Activated gamma-delta T cell (primary cell): ENCODE measurements at places on chromosomes 11 and 22.

- DNase-seq: no peak
These were observed 14.7 kb upstream of the CHRNA10 start for GRCh38 chr11:3685923-3686322.

DNA sequence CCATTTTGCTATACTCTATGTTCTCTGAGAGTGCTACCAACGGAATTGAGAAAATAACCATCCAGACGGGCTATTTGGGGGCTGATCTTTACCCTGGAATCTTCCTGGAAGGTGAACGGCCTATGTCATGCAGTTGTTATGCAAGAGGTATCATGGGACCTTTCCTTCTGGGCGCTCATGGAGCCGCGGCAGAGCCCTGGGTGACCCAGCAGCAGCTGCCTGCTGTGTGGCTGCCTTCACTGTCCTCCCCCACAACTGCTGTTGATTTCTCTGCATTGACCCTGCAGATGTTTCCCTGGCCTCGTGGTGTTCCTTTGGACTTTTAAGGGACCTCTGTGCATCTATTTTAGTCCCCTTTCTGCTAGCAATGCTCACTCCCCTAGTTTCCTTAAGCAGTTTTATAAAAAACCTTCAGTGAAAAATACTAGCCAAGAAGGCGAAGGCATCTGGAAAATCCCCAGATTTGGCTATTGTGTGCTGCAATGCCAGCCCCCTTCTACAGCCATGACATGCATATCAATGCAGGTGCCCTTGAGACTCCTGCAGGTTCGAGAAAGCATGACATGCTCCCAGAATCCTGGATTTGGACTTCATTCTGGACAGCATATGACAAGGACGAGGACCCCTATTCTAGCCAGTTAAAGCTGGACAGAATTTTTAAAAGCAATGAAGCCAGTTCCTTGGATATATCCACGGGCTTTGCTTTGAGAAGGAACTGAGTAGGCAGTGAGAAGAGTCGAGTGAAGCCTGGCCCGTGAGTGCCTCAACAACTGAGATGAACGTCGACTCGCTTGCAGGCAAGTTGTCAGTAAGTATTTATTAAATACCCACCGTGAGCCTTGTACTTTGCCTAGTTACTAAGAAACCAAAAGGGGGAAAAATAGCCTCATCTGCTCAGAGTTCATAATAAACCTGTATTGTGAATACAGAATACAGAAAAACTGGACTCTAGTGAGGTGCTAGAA, at the start of gene SLC25A18:
Gene SLC25A18 (plus strand): TSS at position 593 of the 965 bp plus-strand sequence. CDS start 16,447 bp downstream, outside the sequence.
- DNase-seq: no peak

DNA sequence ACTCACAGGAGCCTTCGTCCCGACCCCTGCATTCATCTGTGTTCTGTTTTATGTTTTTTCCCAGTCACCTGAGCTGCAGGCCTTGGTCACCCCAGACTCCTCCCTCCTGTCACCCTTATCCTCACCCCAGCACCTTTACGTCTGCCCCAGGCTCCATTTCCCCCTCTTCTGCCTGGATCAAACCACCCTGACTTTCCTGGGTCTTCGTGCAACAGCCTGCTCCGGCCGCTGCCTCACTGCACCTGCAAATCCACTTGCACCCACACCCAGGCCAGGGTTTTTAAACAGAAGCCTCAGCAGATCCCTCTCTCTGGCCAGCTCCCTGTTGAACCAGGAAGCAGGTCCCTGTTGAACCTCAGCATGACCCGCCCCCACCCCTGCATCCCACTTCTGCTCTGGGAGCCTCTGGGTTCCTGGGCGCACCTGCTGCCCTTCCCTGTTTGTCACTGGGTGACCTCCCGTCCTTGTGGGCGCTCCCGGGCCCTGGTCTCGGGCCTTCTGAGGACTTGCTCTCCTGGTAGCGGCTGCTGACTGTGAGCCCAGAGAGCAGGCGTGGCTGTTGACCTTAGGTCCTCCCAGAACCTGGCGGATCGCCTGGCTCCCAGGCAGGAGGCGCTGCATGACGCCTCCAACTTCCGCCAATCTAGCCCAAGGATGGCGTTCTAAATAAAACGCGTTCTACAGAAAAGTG, 12.8 kb downstream of the MAPK8IP2 start:
- no peak for DNase-seq

- DNase-seq: no peak
These were observed 51.9 kb downstream of the LDLRAD3 start for GRCh38 chr11:35995681-35996271.

- no peak for DNase-seq
These were observed 195 bp upstream of the CREB3L1 start for GRCh38 chr11:46277313-46277621.

DNA sequence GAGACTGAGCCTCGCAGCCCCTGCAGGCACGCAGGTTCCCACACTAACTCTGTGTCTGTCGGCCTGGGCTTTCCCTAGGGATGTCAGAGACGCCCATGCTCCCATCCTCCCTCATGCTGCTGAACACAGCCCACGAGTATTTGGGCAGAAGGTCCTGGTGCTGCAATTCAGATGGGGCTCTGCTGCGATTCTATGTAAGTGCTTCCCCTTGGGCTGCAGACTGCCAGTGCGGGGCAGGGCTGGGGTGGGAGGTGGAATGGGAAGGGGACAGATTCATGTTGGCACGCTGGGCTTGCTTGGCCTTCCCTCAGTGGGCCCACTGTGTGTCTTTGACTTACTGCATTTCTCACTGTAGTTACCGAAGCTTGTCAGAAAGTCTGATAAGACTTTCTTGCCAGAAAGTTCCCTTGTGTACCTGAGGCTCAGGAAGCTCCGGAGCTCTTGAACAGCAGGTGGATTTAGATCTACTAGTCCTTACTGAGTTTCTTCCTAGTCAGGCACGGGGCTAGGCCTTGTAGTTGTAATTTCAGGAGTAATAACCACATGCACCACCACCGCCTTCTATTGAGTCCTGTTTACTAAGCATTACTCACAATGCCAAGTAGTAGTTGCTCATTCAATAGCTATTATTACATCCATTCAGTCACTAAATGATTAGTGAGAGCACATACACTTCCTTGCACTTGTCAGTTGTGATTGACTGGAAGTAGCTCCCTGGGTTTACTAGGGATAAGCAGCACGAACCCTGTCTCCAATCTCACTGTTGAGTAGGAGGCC, 65.2 kb downstream of the CABIN1 start:
- DNase-seq: no peak

DNA sequence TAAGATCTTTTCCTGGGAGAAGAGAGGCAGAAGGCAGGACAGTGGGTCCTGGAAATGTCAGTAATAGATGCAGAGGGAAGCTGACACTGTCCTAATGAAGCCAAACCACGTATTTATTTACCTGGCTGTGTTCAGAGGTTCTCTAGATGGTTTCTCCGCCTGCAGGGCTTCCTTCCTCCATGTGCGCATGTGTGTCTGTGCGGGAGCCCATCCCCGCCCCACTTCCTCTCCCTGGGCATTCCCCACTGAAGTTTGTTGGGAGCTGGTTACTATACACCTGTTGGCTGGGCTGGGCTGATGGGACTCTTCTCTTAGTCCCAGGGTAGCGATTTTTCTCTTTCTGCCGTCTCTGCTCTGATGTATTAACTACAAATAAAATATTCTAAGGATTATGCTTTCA, 204.9 kb upstream of the TBCEL start:
- DNase-seq: no peak

DNA sequence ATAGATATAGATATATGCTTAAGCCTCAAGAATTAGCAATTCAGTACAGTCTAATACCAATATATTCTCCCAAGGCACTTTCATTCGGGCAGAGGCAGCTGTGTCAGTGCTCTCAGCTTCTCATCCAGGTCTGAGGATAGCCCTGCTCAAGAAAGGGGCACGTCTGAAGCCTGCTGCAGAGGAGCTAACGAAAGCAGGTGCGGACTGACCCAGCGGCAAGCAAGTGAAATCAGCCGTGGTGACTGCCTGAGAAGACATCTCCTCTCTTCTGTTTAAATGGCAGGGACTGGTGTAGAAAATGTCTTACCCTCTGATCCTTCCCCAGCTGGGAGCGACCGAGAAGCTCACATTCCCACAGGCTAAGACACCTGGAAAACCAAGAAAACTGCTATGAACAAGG, 468.6 kb downstream of the BRD1 start:
- DNase-seq: no peak

DNA sequence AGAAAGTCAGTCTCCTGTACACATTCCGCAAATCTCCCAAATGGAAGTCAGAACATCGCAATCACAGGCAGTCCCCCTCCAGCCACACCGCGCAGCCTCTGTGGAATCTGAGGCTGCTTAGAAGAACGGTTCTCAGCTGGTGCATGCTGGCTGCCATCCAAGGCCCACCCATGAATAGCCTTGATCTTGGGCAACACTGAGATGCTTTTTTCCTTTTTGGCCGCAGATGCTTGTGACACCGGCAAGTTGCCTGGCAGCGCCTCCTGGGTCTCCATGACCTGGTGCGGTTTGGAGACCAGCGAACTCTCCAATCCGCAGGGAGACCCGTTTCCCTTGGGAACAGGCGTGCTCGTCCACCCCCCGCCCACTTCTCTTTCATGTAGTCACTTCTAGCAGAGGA, 26.3 kb upstream of the PHF21B start:
- no peak for DNase-seq

DNA sequence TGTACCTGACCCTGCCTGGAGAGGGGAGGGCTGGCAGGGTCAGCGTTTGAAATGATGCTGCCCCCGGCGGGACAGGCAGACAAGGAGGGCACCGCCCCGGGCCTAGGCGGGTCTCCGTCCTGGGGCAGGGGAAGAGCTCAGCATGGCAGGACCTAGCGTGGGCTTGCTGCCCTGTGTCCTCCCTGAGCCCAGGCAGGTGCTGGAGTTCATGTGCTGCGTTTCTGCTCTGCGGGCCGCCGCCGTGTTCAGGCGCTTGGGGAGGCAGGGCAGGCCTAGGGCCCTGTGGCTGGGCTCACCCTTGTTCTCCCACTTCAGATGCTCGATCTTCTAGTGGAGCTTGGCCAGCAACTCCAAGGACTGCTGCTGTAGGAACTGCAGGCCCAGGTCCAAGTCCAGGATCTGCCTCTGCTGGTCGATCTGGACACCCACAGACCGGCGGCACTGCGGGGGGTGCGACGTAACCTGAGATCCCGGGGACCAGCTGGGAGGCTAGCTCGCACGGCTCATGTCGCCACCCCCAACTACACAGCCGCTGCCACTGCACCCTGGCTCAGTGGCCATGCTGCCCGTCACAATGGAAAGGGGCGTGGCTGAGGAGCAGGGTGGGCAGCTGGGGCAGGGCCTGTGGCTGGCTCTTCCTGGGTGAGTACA, 84.4 kb downstream of the MED15 start:
- no peak for DNase-seq

DNA sequence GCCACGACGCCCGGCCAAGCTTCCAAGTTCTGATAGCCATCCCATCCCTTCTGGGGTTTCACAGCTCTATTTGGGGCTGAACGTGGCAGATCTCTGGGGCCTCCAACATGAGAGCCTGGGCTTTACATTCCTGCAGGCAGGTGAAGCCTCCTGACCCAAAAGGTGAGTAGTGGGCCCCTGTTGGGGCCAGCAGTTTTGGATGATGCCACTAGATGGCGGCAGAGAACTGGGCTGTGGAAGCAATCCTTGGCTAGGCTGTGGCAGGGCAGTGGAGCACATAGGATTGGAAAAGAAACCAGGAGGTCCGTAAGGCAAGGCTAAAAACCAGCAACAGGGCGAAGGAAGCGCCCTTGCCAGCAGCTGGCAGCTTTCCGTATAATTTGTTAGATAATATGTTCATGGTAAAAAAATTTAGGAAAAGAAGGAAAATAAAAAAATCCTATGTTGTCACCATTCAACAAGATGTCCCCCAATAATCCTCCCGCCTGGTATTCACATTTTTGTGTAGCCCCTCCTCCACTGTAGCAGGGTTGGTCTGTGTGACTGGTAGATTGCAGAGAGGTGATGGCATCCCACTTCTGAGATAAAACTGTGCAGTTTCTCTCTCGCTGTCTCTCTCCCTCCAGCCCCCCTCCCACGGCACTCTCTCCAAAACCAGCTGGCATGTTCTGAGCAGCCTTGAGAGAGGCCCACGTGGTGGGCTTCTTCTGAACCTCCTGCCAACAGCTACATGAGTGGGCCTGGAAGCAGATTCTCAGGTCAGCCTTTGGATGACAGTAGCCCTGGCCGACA, 43.6 kb upstream of the OR4B1 start:
- DNase-seq: no peak

DNA sequence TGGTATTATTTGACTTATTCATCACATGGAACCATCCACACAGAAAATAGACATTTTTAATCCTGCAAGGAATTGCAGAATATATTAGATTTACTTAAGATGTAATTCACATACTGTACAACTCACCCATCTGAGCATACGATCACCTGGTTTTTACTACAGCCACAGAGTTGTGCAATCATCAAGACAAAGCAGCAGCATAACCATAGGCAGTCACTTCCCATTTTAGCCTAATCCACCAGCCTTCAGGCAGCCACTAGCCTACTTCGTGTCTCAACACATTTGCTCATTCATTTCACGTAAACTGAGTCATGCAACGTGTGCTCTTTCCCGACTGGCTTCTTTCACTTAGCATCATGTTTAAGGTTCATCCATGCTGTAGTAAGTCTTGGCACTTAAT, 23.0 kb downstream of the PIWIL3 start:
- no peak for DNase-seq

DNA sequence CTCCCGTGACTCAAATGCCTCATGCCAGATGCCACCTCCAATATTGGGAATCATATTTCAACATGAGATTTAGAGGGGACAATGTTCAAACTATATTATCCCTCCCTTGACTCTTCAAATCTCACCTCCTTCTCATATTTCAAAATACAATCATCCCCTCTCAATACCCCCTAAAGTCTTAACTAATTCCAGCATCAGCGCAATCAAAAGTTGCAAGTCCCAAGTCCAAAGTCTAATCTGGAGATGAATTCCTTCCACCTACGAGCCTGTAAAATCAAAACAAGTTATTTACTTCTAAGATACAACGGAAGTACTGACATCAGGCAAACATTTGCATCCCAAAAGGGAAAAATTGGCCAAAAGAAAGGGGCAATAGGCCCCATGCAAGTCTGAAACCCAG, 67.2 kb upstream of the SC5D start:
- no peak for DNase-seq

DNA sequence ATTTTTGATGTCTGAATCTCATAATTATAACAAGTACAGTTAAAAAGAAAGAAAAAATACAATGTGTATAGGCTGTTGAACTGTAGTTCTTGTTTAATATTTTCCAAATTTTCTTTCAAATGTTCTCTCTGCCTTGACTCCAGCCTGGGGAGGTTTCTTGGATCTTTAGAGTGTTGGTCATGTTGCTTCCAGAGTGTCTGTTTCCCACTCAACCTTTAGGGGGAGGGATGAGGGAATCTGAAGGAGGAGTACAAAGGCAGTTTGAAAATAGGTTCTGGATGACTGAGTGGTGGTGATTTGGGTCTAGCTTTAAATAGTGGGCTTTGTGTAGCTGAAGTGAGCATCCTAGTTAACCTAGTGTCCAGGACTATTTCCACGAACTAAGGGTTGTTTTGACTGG, 2.0 kb downstream of the CTNND1 start:
- DNase-seq: no peak

DNA sequence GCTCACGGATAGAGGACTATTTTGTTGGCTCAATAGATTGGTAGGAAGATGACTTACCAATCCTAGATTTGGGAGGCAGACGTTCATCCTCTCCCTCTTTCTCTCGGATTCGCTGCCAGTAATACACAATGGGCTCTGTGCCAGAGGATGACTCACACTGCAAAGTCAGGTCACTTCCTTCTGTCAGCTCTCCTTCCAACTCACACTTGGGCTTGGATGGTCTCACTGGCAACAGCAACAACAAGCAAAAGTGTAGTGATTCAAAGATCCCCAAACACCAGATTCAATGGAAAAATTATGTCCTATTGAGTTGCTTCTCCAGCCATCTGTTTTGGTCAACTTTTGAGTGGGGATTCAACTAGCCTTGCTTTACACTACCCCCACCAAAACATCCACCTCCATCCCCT, 21.7 kb upstream of the HSPA8 start:
- DNase-seq: no peak

GRCh38 chr11:63012839-63013238, 2.8 kb downstream of the SLC22A8 start:
- no peak for DNase-seq
